ENCODE measurements at places on chromosomes 12 and 14.

GRCh38 chr14:75484711-75485429 lies 37.4 kb upstream of the BATF start:
- DNase-seq, result no peak

DNA sequence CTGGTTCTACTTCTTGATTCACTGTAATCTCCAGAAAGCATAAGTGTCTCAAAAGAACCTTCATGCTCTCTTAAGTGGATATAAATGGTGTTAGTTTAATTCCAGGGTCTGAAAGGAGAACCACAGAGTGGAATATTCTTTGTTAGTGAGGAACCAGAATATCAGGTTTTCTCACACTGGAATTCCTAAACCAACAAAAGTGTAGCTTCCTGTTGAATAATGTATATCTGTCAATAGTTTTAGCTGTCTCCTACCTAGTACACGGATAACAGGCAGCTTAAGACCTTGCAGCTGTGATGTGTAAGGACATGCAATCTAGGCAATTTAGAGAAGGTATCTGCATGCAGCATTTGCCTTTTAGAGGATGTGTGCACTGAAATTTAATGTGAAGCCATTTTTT lies 24.0 kb downstream of the LRIG3 start:
- DNase-seq, result no peak

- no peak for DNase-seq
These were observed 19.6 kb downstream of the SENP1 start for GRCh38 chr12:48086327-48086726.

- DNase-seq, result no peak
These were observed 383.0 kb downstream of the LRIG3 start for GRCh38 chr12:58537278-58537677.

DNA sequence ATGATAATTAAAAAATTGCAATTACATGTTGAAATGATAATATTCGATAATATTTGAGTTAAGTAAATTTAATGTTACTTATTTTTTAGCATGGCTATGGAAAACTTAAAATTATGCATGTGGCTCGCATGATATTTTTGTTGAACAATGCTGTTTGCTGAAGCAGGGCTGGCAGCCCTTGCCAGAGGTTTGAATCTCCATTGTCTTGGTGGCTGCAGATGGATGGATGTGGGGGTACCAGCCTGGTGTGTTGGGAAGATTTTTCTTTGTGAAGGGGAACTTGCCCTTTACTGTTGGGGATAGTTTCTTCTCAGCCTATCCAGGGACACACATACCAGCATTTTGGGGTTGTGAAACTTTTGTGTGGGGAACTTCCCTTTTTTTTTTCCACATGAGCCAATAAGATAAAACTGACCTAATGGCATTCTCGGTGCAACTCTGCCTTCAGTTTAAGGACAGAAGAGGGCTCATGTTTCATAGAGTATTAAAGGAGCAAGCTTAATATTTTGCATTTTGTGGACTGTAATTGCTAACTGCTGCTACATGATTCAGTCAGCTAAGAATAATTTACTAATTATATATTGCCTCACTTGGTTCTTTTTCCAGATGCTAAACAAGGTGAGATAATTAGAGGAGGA lies 8.8 kb downstream of the RASSF3 start:
- no peak for DNase-seq

- no peak for DNase-seq
These were observed 46.9 kb upstream of the MDM1 start for GRCh38 chr12:68378872-68379606.

- no peak for DNase-seq
These were observed at the start of gene WSCD2 for GRCh38 chr12:108129017-108129812. Gene WSCD2, plus strand, starts transcription at chr12:108129288. Its CDS starts 66,545 bp downstream, at chr12:108195833.

DNA sequence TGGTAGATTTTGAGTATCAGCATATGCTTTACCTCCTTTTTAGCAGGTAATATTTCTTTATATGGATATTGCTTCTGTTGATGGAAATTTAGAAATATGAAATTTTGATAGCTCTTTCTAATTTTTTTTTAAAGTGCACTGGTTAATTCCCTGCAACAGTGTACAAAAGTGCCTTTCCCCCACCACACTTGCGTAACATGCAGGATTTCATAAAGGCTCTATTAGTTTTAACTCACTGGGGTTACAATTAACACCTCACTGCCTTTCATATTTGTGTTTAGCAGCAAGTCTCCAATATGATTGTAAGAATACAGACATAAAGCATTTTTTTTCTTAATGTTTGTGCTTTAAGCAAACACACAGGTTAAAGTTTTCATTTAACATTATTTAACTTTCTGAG lies 25.6 kb downstream of the MNAT1 start:
- DNase-seq, result no peak

- no peak for DNase-seq
These were observed 222.3 kb downstream of the RAD51B start for GRCh38 chr14:68041876-68042354.

DNA sequence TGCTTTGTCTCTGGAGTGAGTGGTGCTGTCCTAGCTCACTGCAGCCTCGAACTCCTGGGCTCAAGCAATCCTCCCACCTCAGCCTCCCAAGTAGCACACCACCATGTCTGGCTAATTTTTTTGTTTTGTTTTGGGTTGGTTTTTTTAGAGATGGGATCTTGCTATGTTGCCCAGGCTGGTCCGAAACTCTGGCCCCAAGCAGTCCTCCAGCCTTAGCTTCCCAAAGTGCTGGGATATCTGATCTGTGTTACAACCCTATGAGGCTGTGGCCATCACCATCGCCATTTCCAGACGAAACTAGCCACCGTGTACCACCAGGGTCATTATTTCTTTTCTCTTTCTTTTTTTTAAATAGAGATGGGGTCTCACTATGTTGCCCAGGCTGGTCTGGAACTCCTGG lies 2.6 kb downstream of the IL31 start:
- no peak for DNase-seq

DNA sequence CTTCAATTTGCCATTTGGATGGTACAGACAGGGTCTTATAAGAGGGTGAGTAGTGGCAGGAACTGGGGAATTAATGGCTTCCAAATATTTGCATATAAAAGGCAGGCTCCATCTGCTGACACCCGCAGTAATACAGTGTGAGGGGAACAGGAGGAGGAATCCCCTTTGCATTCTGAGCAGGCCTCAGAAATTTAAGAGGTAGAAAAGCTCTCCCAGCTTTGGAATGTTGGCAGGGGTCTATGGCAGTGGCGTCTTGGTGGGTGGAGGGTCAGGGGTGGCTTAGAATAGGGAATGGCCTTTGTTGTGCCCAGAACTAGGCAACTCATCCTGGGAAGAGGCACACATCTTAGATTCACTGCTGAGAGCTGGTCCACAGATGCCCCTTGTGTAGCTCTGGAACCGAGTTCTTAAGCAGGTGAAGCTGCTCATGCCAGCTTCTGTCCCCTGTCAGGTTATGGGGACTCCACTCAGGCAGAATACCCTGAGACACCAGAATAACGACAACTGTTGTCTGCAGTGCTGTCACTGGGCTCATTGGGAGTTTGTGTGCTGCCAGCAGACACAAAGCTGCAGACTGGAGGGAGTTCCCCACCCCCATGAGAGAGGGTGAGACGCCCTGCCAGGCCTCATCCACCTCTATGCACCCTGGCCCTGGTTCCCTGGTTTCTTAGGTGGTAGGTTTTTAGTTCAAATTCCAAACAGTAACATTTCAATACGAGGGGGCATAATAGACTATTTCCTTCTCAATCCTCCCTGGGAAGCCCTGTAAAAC lies 190.2 kb downstream of the MON2 start:
- no peak for DNase-seq

- no peak for DNase-seq
These were observed 44.5 kb upstream of the AMN1 start for GRCh38 chr12:31773223-31773750.

GRCh38 chr12:110687396-110688169 lies 1.3 kb downstream of the HVCN1 start:
- no peak for DNase-seq

GRCh38 chr12:122024132-122024785 lies 2.6 kb downstream of the BCL7A start:
- DNase-seq, result no peak

- DNase-seq, result no peak
These were observed 46.7 kb downstream of the PROX2 start for GRCh38 chr14:74829251-74829650.

DNA sequence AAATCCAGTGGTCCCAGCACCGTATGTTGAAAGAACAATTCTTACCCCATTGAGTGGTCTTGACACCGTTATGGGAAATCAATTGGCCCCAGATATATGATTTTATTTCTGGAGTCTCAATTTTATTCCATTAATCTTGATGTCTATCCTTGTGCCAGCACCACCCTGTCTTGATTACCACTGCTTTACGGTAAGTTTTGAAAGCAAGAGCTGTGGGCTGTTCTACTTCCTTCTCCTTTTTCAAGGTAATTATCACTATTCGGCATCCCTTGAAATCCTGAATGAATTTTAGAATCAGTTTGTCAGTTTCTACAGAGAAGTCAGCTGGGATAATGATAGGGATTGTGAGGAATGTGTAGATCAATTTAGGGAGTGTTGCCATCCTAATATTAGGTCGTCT lies 160.8 kb upstream of the SFSWAP start:
- no peak for DNase-seq

- DNase-seq, result no peak
These were observed 439.1 kb downstream of the NPAS3 start for GRCh38 chr14:33377596-33378390.

- DNase-seq, result no peak
These were observed 179.2 kb upstream of the BMP4 start for GRCh38 chr14:54135804-54136280.

DNA sequence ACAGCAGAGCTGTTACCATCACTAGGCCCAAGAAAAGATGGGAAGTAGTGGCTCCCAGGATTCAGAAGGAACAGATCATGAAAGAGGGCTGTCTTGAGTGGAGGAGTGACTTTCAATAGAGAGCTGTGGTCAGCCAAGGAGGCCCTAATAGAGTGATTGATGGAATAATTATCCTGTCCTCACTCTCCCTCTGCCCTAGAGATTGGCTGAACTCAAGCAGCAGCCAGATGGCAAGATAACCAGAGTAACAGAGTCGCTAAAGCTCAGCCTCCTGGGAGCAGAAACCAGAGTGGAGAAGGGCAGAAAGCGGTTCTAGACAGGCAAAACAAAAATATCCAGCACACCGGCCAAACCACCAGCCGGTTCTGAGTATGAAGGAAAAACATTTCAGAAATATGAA lies 23.1 kb downstream of the GMFB start:
- no peak for DNase-seq

- no peak for DNase-seq
These were observed 26.8 kb downstream of the AMN start for GRCh38 chr14:102949062-102949800.

DNA sequence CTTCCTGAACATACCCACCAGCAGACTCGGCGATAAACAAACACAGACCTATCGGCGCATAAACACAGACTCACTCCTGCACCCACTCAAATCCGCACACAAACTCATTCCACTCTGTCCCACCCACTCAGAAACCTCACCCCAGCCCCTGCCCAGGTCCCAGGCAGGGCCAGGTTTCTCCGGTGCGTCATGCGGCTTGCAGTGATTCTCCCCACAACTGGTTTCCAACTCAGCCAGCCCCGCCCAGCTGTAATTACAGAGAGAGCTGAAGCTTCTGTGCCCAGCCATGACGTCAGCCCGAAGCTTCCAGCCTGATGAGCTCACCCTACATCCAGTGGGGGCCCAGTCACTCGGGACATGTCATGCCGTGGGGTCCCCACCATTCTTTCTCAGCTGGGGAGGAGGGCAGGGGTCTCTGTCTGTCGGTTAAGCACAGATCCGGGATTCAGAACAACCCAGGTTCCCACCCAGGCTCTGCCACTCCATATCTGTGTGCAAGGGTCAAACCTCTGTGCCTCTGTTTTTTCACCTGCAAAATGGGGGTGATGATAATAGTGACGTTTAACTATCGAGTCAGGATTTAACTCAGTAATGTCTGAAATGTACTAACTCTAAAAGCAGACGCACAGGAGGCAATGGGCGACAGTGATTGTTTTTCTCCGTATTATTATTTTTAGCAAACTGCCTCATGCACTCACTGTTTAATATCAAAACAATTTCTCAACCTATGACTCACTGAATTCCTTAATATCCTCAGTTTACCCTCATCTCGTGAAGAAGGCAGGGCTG lies 2.3 kb upstream of the HSPB8 start:
- DNase-seq, result no peak

- no peak for DNase-seq
These were observed 133.8 kb downstream of the BCAT1 start for GRCh38 chr12:24815114-24815423.

DNA sequence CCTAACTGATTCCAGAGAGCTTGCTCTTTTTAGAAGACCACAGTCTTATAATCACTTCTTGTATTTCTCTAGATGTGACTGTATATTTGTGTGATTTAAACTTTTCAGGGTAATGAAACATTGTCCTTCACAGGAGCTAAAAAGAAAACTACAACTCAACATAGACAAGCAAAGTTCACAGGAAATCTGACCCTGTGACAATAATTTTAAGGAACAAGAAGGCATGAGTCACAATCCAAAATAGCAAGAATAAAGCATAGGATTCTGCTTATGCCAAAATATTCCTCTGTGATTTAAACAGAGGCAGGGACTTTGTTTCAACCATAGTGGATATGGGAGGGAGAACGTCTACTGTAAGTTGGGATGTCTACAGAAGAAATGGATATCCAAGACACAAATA lies 44.3 kb downstream of the GPR65 start:
- no peak for DNase-seq

- DNase-seq, result no peak
These were observed 207.3 kb downstream of the AEBP2 start for GRCh38 chr12:19646599-19646998.

GRCh38 chr12:42442311-42442759 lies 116.4 kb downstream of the PPHLN1 start:
- no peak for DNase-seq

GRCh38 chr12:1474041-1474573 lies 120.3 kb downstream of the FBXL14 start:
- DNase-seq, result no peak

GRCh38 chr14:102095231-102095870 lies 8.5 kb upstream of the HSP90AA1 start:
- no peak for DNase-seq
